ENCODE measurements at places on chromosomes 6 and 20.

- no peak for DNase-seq
Observed at GRCh38 chr6:56756219-56756789, 113.6 kb upstream of the DST start.

- DNase-seq, result no peak
Observed at GRCh38 chr6:168804331-168804730, 363.3 kb downstream of the SMOC2 start.

DNA sequence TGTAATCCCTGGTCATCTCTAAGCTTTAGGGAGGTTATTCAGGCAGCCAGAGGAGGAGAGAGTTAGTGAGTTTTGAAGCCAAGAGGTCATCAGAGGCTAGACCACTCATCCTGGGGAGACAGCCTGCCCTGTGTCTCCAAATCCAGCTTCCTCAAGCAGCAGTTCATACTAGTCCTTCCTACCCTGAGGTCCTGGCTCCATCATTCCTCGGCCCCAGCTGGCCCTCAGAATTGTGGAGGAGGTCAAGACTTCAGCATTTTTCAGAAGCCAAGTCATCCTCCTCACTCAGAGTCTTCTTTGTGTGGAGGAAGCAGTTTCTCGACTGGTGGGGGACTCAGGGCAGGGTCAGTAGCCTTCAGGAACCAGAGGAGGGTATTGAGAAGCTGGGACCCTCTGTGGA is 12.4 kb upstream of the KIAA1755 start:
- DNase-seq, result peak; percentile 85

DNA sequence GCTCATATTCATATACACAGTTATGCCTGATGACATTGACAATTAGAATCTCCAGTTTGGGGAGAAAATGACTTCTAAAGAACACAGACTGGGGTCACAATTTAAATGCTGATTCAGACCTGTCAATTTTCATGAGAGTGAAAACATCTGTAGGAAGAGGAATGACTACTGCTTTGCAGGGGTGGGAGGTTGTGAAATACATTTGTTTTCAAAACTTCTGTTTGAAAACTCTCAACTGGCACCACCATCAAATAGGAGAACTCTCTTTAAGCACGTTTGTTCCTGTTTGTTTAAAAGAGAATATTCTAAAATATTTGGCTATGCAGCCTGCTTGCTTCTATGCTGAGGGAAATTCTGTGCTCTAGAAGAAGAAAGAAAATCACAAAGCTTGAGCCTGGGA is 50.8 kb upstream of the ADGRF5 start:
- DNase-seq, result no peak

- peak; percentile 75 for DNase-seq
Observed at GRCh38 chr6:152124429-152125074, 317.1 kb downstream of the ESR1 start.

DNA sequence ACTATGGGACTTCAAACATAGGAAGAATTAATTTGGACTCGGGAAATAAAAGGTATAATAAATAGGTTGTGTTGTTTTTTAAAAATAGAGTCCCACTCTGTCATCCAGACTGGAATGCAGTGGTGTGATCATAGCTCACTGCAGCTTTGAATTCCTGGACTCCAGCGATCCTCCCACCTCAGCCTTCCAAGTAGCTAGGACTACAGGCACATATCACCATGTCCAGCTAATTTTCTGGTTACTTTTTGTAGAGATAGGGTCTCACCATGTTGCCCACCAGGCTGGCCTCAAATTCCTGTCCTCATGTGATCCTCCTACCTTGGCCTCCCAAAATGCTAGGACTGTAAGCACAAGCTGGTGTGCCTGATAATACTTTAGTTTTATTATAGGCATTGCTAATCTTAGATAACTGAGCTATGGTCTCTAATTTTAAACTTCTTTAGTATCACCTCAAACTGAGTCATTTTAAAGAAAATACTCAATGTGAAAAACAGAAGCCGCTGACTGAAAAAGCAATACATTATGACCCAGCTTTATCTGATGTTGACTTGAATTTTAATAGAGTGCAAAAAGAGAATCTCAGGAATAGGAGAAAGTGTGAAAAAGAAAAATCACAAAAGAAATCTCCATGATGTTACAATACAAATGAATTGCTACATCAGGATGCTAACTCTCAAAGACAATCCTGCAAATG is 251.0 kb downstream of the RNGTT start:
- DNase-seq, result no peak

GRCh38 chr6:31952140-31952805 is 6.4 kb downstream of the CFB start:
- peak; percentile 60 for DNase-seq

DNA sequence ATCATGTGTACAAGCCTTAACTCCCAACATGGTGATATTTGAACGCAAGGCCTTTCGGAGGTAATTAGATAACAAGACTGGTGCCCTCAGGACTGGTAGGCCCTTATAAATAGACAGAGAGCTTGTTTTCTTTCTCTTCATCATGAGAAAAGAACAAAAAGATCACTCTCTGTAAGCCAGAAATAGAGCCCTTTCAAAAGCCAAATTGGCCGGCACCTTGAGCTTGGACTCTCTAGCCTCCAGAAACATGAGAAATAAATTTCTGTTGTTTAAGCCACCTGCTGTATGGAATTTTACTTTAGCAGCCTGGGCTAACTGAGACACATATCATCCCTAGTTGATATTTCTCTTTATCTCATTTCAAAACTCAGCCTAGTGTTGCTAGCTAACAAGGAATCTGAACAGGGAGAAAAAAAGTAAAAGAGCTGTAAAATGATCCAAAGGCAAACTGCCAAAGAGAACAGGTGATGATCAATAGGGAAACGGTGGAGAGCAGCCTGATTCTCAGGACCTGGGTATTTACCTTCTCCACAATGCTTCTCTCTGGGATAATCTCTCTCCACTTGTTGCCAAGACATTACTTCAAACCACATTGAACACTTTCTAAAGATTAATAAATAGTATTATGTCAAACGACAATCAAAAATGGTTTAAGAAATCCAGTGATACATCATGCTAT is 6.1 kb downstream of the COL21A1 start:
- no peak for DNase-seq

GRCh38 chr6:166325383-166326042 is 16.8 kb downstream of the SFT2D1 start:
- DNase-seq, result no peak

DNA sequence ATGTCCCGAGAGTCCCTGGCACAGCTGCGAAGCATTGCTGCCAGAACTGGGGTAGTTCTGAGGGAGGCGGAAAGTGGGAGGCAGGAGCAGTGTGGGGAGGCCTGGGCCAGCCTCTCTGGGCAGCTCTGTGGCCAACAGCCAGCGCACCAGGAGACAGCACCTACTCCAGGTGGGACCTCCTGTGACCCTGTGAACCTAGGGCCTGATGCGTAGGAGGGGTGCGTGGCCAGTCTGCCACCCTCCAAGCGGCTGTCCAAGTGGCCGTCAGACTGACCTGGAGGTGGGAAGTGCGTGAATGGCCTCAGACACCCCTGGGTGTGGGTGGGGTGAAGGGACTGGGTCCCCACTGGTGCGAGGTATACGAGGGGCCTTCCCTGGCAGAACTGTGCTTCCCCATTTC is 15.5 kb downstream of the SS18L1 start:
- no peak for DNase-seq

- DNase-seq, result peak; percentile 93
Observed at GRCh38 chr6:10694302-10695085, at the start of the genes C6orf52 and PAK1IP1. TSS of gene C6orf52 (minus strand) at chr6:10694616. CDS start at chr6:10687550, 7,066 bp downstream. TSS of gene PAK1IP1 (plus strand) at chr6:10694972. CDS start at chr6:10694986, 14 bp downstream.

DNA sequence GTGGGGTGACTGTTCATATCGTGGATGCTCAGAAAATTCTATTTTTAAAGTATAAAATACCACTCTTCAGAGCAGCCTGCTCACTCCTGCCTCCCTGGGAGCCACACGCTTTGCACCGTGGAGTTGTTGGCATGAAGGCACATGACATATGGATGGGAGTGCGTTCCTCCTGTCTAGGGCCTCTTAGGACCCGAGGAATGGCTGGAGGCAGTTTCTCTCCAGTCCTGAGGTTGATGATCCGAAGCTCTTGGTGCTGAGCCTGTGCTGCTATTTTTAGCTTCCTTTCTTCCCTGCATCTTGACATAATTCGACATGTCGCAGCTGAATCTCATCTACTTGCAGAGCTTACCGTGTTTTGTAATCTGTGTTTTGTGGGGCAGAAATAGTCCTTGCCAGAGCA is 73.9 kb downstream of the PHACTR3 start:
- no peak for DNase-seq

DNA sequence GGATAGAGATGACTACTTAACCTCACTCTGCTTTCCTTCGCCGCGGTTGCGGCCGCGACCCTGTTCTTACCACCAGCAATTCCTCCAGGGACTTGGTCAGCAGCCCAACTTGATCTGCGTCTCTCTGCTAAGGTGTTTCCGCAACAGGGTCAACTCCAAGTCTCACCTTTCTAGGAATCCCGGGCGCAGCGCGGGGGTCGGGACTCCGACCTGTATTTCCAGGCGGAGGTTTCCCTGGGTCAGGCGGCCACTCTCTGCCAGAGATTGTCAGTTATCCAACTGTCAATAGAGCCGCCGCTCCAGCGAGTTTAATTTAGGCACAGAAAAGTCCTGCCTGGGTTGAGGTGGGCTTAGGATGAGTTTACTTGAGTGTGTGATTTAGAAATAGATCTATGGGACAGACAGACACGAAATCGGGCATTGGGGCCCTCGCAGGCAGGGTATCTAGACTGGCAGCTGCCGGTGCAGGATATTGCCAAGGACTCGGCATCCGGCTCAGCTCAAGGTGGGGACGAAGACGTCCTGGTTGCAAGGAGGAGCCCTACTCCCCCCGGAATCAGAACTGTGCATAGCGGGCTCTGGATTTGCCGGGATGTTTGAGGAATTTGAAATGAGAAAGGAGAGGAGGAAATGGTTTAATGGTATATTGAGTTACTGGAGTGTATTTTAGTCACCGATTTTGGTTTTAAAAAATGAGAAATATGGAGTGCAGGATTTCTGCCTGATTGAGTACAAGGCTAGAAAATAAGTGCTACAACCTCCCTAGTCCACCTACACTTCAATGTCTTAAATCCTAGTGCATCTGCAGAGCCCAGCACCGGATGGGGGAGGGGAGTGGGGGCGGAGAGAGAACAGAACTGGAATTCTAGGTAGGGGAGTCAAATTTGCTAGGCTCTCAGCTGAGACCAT is 23.7 kb downstream of the POM121L2 start:
- DNase-seq, result no peak

DNA sequence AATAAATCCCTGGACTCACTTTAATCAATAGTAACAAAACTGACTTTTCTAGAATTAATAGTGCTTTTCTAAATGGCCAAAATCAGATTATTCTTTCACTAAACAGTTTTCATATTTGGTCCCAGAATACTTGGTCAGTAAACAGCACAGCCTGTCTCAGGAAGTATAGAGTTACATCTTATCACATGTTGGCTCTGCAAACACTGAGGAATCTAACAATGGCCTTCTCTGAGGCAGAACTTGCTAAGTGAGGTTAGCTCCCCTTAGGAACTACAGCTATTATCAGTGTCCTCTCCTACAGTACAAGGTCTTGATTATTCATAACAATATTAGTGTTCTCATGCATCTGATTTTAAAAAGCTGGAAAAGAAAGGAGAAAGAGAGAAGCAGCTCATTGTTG is 1622.8 kb downstream of the HACE1 start:
- peak; percentile 0 for DNase-seq

GRCh38 chr6:168333491-168333890 is 13.9 kb upstream of the DACT2 start:
- DNase-seq, result no peak
